ENCODE measurements at places on chromosomes 13 and 19. TPM values are rescaled to one million over a fixed set of nuclear protein-coding genes. Genes with fewer than 3 reads are reported as not detected.

- no peak for DNase-seq
These were observed 215.7 kb downstream of the TEX29 start for GRCh38 chr13:111536075-111536642.

DNA sequence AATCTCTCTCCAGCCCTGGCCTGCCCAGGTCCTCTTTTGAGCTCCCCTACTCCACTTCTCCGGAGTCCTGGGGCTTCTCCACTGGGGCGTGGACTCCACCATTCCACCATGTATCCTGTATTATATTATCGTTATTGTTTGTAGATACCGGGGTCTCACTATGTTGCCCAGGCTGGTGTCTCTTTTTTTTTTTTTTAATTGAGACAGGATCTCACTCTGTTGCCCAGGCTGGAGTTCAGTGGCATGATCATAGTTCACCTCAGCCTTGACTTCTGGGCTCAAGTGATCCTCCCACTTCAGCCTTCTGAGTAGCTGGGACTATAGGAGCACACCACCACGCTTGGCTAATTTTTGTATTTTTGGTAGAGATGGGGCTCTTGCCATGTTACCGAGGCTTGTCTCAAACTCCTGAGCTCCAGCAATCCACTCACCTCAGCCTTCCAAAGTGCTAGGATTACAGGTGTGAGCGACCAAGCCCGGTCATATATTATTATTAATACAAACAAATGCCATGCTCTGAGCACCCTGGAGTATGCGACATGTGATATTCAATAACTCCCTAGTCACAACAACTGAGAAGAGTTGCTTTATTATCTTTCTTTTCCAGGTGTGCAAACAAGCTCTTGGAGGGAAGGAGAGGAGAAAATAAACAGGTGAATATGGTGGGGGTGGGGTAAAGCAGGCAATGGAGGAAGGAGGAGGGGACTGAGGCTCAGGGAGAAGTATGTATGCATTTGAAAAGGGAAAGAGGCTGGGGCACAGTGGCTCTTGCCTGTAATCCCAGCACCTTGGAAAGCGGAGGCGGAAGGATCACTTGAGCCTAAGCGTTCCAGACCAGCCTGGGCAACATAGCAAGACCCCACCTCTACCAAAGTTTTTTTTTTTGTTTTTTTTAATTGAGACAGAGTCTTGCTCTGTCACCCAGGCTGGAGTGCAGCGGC lies 2.8 kb upstream of the CERS4 start:
- no peak for DNase-seq

DNA sequence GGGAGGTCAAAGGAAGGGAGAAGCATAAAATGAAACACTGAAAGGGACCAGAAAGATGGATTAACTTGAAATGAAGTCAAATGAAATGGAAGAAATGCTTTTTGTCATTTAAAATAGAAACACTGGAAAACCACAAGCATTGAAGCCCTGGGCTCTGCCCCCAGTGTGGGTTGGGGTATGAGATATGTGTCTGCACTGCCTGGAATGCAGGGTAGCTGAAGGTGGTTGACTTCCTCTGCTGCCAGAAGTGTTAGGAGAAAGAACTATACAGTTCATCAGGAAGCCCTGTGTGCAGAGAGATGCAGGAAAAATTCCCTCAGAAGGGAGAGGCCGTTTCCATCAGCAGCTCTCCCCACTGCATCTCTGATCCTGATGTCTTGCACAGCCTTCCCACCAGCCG lies 69.2 kb downstream of the DHRS12 start:
- DNase-seq, result no peak

FPR1 gene
- 4.3 TPM for total RNA-seq

ZNF296 gene
- 0.20 TPM for total RNA-seq

RTBDN gene
- total RNA-seq, result not detected

Measured in left ventricle myocardium superior (tissue), 1 donor.